ENCODE measurements at places on chromosomes 2 and 18. TPM values are rescaled to one million over a fixed set of nuclear protein-coding genes. Genes with fewer than 3 reads are reported as not detected.

IL36B gene
- polyA plus RNA-seq = 8.8 TPM

PRSS56 gene
- polyA plus RNA-seq = not detected

PROC gene
- 0.20 TPM for polyA plus RNA-seq

OTOS gene
- not detected for polyA plus RNA-seq

GPD2 gene
- 22.2 TPM for polyA plus RNA-seq

SOX11 gene
- not detected for polyA plus RNA-seq

RAD51AP2 gene
- 0.28 TPM for polyA plus RNA-seq

SLC38A11 gene
- 0.41 TPM for polyA plus RNA-seq

CD302 gene
- 2.4 TPM for polyA plus RNA-seq

ITGA4 gene
- polyA plus RNA-seq = 0.22 TPM

SFT2D3 gene
- 4.2 TPM for polyA plus RNA-seq

TEX44 gene
- polyA plus RNA-seq = not detected

COL4A4 gene
- 0.16 TPM for polyA plus RNA-seq

PASK gene
- polyA plus RNA-seq = 4.9 TPM

ONECUT2 gene
- under 0.01 TPM for polyA plus RNA-seq

CRYGD gene
- not detected for polyA plus RNA-seq

POTEI gene
- not detected for polyA plus RNA-seq

ALS2 gene
- polyA plus RNA-seq = 3.2 TPM

SLC4A5 gene
- 0.33 TPM for polyA plus RNA-seq

KCNF1 gene
- 0.29 TPM for polyA plus RNA-seq

MARCHF4 gene
- polyA plus RNA-seq = not detected

DSG2 gene
- polyA plus RNA-seq = 5.8 TPM

CYS1 gene
- 0.94 TPM for polyA plus RNA-seq

PLA2R1 gene
- polyA plus RNA-seq = 3.8 TPM

CXCR2 gene
- polyA plus RNA-seq = 12.0 TPM

All from esophagus (tissue), 2 donors.